ENCODE measurements at places on chromosomes 12 and 14. TPM values are rescaled to one million over a fixed set of nuclear protein-coding genes. Genes with fewer than 3 reads are reported as not detected.

The POTEM gene
- not detected for polyA plus RNA-seq

The BMAL2 gene
- polyA plus RNA-seq = 2.1 TPM

The KCNJ8 gene
- not detected for polyA plus RNA-seq

The PRH1 gene
- polyA plus RNA-seq = 15.1 TPM

The KLRK1 gene
- 15.8 TPM for polyA plus RNA-seq

The RNASE1 gene
- polyA plus RNA-seq = not detected

The CDCA3 gene
- polyA plus RNA-seq = 0.60 TPM

The PRICKLE1 gene
- 17.0 TPM for polyA plus RNA-seq

The DAAM1 gene
- polyA plus RNA-seq = 42.2 TPM

The KIF5A gene
- polyA plus RNA-seq = not detected

The CKB gene
- 0.61 TPM for polyA plus RNA-seq

The ANO4 gene
- polyA plus RNA-seq = not detected

The GYS2 gene
- not detected for polyA plus RNA-seq

The CLEC1B gene
- not detected for polyA plus RNA-seq

The P2RX2 gene
- not detected for polyA plus RNA-seq

The BHLHE41 gene
- 19.0 TPM for polyA plus RNA-seq

The NELL2 gene
- polyA plus RNA-seq = 5.2 TPM

The ENO2 gene
- 21.7 TPM for polyA plus RNA-seq

The HOXC9 gene
- not detected for polyA plus RNA-seq

The SAMD15 gene
- 0.08 TPM for polyA plus RNA-seq

The TMEM233 gene
- not detected for polyA plus RNA-seq

The GLI1 gene
- 0.18 TPM for polyA plus RNA-seq

The SRGAP1 gene
- not detected for polyA plus RNA-seq

The INHBC gene
- polyA plus RNA-seq = not detected

The HSPA2 gene
- 0.26 TPM for polyA plus RNA-seq

The TSPAN11 gene
- not detected for polyA plus RNA-seq

The L3HYPDH gene
- polyA plus RNA-seq = 10.1 TPM

The SYT1 gene
- 1.6 TPM for polyA plus RNA-seq

The ERGIC2 gene
- polyA plus RNA-seq = 61.7 TPM

The ITGB7 gene
- 238 TPM for polyA plus RNA-seq

The PGF gene
- polyA plus RNA-seq = not detected

The KCNA5 gene
- polyA plus RNA-seq = not detected

The ST8SIA1 gene
- polyA plus RNA-seq = not detected

The SELPLG gene
- 37.0 TPM for polyA plus RNA-seq

The IFT81 gene
- 1.5 TPM for polyA plus RNA-seq

The COCH gene
- 189 TPM for polyA plus RNA-seq

The C1RL gene
- polyA plus RNA-seq = 8.2 TPM

The FAM222A gene
- polyA plus RNA-seq = 0.10 TPM

The IQSEC3 gene
- not detected for polyA plus RNA-seq

The FAM181A gene
- polyA plus RNA-seq = not detected

The HOXC13 gene
- polyA plus RNA-seq = not detected

The KRT77 gene
- polyA plus RNA-seq = not detected

The RNASE3 gene
- polyA plus RNA-seq = not detected

The SLC39A5 gene
- not detected for polyA plus RNA-seq

The CELA1 gene
- polyA plus RNA-seq = 0.58 TPM

The NGB gene
- polyA plus RNA-seq = not detected

The REM2 gene
- 2.6 TPM for polyA plus RNA-seq

All from IgD-negative memory B cell (primary cell).